ENCODE measurements at places on chromosomes 5 and 9. TPM values are rescaled to one million over a fixed set of nuclear protein-coding genes. Genes with fewer than 3 reads are reported as not detected.

DNA sequence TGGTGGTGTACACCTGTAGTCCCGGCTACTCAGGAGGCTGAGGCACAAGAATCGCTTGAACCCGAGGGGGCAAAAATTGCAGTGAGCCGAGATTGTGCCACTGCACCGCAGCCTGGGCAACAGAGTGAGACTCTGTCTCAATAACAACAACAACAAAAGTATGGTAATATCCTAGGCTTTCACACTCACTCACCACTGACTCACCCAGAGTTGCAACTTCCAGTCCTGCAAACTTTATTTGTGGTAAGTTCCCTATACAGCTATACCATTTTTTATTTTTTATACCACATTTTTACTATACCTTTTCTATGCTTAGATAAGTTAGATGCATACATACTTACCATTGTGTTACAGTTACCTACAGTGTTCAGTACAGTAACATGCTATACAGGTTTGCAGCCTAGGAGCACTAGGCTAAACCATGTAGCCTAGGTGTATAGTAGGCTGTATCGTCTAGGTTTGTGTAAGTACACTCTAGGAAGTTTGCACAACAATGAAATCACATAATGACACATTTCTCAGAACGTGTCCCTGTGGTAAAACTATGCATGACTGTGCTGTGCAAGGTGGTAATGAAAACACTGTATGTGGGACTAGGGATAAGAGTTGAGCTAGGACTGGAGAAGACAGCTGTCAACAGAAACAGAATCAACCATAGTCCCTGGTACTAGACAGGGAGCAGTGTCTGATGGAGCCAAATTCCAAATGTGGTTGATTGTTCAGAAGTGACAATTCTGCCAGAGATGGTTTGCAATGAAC is 109.5 kb upstream of the RAD23B start:
- no peaks in the 10 kb centered on the region for H3K36me3 ChIP-seq
- no peak overlapping the region for H3K4me3 ChIP-seq
- H3K27me3 ChIP-seq: no peaks in the 10 kb centered on the region
- no peak overlapping the region for H3K27ac ChIP-seq
- peaks cover 18% of the 10 kb centered on the region for H3K4me1 ChIP-seq
- no peak for DNase-seq

INIP gene
- 9.9 TPM for total RNA-seq

DMRT3 gene
- not detected for total RNA-seq

- H3K27ac ChIP-seq: no peak overlapping the region
- no peak overlapping the region for H3K4me3 ChIP-seq
- no peak for DNase-seq
- no peaks in the 10 kb centered on the region for H3K36me3 ChIP-seq
- H3K27me3 ChIP-seq: peaks cover 5% of the 10 kb centered on the region
- H3K4me1 ChIP-seq: no peaks in the 10 kb centered on the region
These were observed 77.9 kb downstream of the SLCO4C1 start for GRCh38 chr5:102218159-102218558.

- H3K4me1 ChIP-seq: no peaks in the 10 kb centered on the region
- H3K27me3 ChIP-seq: no peaks in the 10 kb centered on the region
- no peak overlapping the region for H3K4me3 ChIP-seq
- DNase-seq: no peak
- no peaks in the 10 kb centered on the region for H3K36me3 ChIP-seq
These were observed 205.7 kb downstream of the GAS1 start for GRCh38 chr9:86741311-86742208.

CYSTM1 gene
- total RNA-seq: 3.9 TPM

SEMA6A gene
- not detected for total RNA-seq

PCDHGA1 gene
- not detected for total RNA-seq

All from natural killer cell (primary cell).